CD4-positive, alpha-beta memory T cell (primary cell): ENCODE measurements at places on chromosomes 6 and 20. TPM values are rescaled to one million over a fixed set of nuclear protein-coding genes. Genes with fewer than 3 reads are reported as not detected.

DNA sequence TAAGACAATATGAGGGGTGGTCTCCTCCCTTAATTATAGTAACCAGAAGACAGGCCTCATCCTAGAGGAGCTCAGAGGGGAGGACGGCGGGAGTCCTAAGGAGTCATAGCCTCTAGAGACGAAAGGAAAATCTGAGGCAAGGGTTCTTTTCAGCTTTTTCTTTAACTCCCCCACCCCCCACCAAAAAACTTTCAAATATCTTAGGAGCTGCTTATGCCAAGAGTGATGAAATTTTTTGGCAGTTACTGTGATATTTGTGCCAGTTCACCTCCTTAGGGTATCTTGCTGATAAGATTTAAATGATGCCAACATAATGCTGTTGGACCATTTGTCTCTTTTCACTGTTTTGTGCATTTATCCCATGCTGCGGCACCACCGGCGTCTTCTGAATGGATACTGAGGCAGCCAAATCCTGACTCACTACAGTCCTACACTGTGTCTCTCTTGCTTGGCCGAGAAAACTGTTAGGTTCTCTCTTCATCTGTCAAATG, 44.5 kb upstream of the DSE start:
- DNase-seq: no peak

Gene CENPW
- 1.4 TPM for total RNA-seq

Gene HSPA12B
- not detected for total RNA-seq

Gene CLDN20
- not detected for total RNA-seq

- DNase-seq: no peak
Observed at GRCh38 chr6:122222761-122223160, 176.7 kb upstream of the HSF2 start.

Gene DDR1
- total RNA-seq: 13.1 TPM

Gene ADGRB3
- total RNA-seq: not detected

DNA sequence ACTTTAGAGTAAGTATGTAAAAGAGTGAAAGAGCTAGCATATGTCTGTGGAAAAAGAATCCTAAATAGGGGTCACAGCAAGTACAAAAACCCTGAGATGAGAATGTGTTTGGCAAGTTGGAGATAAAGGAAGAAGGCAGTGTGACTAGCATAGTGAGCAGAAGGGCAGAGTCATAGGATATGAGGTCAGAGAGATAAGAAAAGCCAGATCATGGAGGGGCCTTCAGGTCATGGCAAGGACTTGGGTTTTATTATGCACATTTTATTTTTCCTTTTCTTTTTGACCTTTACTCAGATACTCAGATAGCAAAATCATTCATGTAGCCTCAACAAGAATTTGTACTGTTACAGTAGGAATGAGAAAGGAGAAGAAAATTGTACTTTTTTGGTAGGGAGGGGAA, 138.0 kb downstream of the GJA1 start:
- DNase-seq: no peak

GRCh38 chr6:153963352-153963751, 75.7 kb upstream of the OPRM1 start:
- no peak for DNase-seq

DNA sequence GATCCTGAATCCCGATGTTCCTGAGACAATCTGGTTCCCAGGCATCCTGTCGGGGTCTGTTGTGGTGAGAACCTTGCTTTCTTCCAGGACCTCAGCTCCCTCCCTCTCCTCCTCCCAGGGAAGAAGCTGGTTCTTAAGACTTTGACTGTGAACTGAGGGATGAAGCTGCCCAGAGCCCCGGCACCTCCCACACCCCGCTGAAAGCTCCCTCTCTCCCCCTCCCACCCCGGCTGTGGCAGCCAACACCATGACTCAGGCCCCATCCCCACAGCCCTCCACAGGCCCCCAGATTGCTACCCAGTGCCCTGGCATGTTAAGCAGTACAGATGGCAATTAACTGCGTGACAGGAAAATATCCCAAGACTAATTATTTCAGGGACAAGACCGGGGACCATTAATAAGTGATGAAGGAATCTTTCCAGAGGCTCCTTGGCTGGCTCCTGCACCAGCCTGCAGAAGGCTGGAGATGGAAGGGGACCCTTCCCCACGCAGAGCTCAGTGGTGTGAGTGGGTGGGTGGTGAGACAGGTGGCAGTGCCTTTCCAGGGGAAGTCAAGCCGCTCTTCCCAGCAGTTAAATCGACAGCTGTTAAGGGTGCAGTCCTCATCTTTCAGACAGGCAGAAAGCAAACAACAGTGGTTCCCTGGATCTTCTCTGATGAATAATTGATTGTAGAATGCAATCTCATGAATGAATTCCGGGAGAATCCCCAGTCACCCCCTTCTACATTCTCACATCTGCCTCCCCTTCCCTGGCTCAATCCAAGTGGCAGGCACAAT, 237.9 kb downstream of the LRFN2 start:
- DNase-seq: no peak

GRCh38 chr6:15620611-15621010, 42.2 kb downstream of the DTNBP1 start:
- no peak for DNase-seq

DNA sequence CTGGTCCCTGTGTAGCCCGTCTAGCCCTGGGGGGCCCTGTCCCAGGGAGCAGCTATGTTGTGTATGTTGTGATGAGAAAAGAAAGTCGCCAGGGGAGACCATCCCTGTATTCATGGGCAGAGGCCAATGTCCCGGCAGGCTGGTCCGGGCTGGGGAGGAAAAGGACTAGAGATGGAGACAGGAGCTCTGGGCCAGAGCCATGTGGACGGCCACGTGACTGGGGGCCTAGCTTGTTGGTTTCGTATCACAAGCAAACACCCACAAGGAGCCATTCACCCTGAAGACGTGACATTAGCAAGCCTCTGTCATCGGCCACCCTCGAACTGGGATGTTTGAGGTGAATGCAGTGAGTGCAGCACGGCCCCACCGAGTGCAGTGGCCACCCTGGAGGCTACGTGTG, 2.9 kb upstream of the HRH3 start:
- no peak for DNase-seq

GRCh38 chr20:58839991-58840747, 10.5 kb downstream of the GNAS-AS1 start:
- DNase-seq: no peak

Gene ERVFRD-1
- total RNA-seq: not detected

DNA sequence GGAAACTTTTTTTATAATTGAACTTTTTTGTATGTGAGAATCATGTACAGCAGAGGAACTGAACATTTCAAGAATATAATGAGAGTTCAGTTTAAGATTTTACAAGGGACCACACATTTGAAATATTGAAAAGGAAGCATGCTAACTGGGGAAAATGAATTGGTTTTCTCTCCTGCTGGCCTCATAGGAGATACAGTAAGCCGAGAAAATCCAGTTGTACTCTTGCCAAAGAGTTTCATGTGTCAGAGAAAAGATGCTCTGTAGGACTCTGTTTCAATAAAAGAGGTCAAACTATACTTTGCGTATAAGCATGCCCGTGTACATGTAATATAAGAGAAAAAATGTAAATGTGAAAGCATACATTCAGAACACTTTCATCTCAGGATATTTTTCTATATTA, 393.5 kb upstream of the NRSN1 start:
- no peak for DNase-seq

DNA sequence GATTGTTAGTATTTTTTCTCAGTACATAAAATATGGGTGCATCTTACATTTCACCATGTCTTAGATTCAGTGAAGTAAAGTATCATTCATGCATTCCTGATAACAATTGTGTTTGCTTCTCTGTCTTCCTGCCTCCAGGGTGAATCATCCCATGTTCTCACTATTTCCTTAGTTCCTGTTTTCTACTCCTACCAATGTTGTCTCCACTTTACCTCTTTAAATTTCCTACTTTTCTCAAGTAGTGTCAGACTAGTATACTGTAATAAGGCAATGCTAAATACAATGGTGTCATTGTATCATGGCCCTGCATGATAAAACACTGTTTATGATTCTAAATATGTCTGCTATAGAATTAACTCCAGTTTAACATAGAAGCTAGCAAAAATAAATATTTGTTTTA, 37.4 kb upstream of the GABRR1 start:
- no peak for DNase-seq

Gene RFX6
- not detected for total RNA-seq

DNA sequence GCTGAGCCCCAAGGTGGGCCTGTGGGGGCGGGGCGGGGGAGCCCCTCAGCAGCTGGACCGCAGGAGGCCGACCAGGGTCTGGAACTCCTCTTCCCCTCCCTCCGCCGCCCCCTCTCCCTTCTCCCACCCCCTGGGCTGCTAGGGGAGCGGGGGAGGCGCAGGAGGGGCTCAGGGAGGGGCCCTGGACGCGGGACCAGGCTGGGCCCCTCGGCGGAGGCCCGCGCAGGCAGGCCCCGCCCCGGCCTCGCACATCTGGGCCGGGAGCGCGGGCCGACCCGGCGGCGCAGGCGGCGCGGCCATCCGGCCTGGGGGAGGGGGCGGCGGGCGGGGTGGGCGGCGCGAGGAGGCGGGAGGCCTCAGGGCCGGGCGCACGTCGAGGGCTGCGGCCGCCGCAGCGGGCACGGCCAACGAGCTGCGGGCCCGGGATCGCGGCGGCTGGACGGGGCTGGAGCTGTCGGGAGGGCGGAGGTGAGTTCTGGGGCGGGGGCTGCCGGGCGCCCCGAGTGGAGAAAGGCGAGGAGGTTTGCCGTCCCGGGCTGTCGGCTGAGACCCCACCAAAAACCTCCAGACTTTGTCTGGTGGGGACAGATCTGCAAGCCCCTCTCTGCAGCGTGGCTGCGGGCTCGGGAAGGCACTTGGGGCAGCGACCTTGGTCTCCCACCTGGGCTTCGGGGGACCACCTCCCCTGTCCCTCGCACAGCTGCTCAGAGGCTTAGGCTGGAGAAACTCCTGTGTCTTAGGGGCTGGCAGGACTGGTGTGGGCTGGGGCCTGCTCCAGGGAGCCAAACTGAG, at the start of gene HSPA12B:
HSPA12B (plus strand) TSS at position 359 of the 792 bp plus-strand sequence. CDS start 5,990 bp downstream, outside the sequence.
- no peak for DNase-seq

DNA sequence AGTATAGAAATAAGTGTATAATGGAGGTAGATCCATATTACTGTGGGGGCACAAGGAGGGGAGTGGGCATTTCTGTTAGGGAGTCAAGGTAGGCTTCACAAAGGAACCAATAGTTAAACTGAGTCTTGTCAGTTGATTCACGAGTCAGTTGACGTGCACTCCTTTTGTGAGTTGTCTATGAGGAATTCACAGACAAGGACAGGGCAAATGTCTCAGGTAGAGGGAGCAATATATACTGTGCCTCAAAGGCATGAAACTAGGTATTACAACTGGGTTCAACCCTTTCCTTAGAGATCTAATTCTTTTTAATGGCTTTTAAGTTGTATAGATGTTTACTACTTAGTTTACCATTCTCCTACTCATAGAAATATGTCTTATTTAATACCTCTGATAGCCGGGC, 11.0 kb downstream of the TMEM14C start:
- no peak for DNase-seq

GRCh38 chr20:24769878-24770627, 179.0 kb upstream of the CST7 start:
- no peak for DNase-seq

DNA sequence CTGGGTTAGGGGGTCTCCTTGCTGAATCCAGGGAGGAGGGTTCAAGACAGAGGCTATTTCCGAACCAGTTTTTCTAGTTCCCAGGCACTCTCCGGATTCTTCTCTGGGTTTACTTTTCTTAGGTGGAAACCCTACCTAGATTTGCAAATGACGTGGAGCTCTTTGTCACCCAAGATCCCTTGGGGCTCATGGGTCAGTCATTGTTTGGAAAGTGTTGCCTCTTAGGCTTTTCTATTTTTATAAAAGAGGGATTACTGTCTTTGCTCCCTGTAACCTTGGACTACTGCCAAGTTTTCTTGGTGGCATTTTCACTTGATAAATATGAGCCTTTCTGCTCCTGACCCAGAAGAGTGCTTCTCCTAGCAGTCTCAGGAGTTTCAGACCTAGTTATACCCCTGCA, 33.6 kb downstream of the FAM209B start:
- no peak for DNase-seq

DNA sequence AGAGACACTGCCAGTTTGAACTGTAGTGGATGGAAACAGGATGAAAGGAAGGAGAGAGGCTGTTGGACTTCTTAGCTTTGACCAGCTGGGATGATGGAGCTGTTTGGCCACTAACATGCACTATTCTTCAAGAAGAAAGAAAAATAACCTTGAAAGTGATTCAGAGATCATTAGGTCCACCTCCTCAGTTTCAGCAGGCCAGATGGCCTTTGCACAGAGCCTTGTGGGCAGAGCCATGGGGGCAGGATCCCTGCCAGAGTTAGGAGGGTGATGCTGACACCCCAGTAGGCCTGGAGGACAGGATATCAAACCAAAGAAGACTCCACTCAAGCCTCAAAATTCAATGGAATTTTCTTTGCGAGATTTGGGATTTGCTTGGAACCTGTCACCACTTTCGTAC, 74.5 kb upstream of the TMEM181 start:
- no peak for DNase-seq

DNA sequence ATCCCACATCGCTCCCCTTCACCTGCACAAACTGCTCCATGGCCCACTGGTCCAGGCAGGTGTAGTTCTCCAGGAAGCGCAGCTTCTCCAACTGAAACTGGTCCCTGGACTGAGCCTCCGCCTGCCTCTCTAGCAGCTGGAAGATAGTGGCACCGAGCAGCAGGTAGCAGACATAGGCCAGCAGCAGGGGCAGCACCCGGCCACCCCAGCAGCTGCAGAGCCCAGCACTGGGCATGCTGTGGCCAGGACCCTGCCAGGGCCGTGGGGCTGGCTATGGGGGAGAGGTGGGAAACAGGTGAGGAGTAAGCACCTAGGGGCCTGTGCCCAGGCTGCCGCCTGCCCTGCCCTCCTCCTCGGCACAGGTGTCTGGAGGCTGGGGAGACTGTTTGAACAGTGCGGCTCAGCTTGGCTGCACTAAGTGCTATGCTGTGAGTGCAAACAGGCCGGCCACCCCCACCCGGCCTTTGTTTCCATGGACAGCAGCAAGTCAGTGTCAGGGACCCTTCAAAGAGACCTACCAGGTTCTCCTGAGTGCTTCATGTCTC, at the start of gene KCNK16:
KCNK16 (minus strand) TSS at position 397 of the 545 bp plus-strand sequence; CDS start at position 235, 162 bp downstream.
- DNase-seq: no peak

DNA sequence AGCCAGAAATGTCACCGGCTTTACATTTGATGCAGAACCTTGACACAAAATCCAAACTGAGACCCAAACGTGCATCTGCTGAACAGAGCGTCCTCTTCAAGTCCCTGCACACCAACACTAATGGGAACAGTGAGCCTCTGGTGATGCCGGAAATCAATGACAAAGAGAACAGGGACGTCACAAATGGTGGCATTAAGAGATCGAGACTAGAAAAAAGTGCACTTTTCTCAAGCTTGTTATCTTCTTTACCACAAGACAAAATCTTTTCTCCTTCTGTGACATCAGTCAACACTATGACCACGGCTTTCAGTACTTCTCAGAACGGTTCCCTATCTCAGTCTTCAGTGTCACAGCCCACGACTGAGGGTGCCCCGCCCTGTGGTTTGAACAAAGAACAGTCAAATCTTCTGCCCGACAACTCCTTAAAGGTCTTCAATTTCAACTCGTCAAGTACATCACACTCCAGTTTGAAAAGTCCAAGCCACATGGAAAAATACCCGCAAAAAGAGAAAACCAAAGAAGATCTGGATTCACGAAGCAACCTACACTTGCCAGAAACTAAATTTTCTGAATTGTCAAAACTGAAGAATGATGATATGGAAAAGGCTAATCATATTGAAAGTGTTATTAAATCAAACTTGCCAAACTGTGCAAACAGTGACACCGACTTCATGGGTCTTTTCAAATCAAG, 108.4 kb downstream of the RTN4IP1 start:
- DNase-seq: peak; percentile 86
